ENCODE measurements at places on chromosomes 6 and 20. TPM values are rescaled to one million over a fixed set of nuclear protein-coding genes. Genes with fewer than 3 reads are reported as not detected.

GRCh38 chr6:29967379-29968010 is 25.2 kb downstream of the HLA-A start:
- no peak for DNase-seq
- peak overlapping the region; percentile 95 for H3K27ac ChIP-seq

DNA sequence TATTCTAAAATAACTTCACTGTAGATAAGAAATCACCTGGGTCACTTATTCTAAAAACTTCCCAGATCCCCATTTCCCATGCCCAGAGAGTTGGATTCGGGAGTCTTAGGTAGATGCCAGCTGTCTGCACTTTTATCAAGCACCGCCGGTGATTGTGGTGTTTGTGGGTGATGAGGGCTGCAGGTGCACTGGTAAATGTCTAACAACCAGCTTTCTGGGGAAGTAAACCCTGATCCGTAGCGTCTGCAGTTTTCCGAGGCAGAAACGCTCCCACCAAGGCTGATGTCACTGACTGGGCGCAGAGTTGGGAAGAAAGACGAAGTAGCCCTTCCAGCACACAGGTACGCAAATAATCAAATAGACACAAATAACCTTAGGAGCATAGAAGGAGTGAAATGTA is 152.2 kb upstream of the KCNG1 start:
- H3K36me3 ChIP-seq = no peaks in the 10 kb centered on the region
- DNase-seq = no peak
- H3K4me3 ChIP-seq = no peak overlapping the region
- peaks cover 46% of the 10 kb centered on the region for H3K27me3 ChIP-seq
- no peaks in the 10 kb centered on the region for H3K4me1 ChIP-seq
- no peak overlapping the region for H3K27ac ChIP-seq

DNA sequence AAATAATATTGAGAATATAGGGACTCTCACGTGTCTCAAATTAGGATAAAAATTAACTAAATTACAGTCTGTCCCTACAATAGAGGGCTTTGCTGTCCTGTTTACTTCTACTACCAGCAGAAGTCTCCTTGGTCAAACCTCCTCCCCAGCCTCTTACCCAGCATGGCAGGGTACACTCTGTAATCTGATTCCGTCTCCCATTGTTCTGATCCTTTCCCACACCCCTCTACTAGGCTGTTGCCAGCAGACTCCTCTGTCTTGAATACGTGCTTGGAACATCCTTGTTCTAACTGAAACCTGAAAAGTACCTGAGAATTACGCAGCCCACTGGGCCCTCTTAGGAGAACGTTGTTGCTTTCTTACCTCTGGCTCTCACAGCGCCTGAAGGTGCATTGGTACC is 112.2 kb upstream of the PREP start:
- H3K36me3 ChIP-seq = no peaks in the 10 kb centered on the region
- peaks cover 5% of the 10 kb centered on the region for H3K27me3 ChIP-seq

GRCh38 chr20:17617212-17617867 is 47.5 kb downstream of the DSTN start:
- no peaks in the 10 kb centered on the region for H3K27me3 ChIP-seq
- peaks cover 37% of the 10 kb centered on the region for H3K4me1 ChIP-seq
- no peak overlapping the region for H3K27ac ChIP-seq

The TMEM200A gene
- total RNA-seq = 11.2 TPM

The ARHGAP18 gene
- 12.8 TPM for total RNA-seq

DNA sequence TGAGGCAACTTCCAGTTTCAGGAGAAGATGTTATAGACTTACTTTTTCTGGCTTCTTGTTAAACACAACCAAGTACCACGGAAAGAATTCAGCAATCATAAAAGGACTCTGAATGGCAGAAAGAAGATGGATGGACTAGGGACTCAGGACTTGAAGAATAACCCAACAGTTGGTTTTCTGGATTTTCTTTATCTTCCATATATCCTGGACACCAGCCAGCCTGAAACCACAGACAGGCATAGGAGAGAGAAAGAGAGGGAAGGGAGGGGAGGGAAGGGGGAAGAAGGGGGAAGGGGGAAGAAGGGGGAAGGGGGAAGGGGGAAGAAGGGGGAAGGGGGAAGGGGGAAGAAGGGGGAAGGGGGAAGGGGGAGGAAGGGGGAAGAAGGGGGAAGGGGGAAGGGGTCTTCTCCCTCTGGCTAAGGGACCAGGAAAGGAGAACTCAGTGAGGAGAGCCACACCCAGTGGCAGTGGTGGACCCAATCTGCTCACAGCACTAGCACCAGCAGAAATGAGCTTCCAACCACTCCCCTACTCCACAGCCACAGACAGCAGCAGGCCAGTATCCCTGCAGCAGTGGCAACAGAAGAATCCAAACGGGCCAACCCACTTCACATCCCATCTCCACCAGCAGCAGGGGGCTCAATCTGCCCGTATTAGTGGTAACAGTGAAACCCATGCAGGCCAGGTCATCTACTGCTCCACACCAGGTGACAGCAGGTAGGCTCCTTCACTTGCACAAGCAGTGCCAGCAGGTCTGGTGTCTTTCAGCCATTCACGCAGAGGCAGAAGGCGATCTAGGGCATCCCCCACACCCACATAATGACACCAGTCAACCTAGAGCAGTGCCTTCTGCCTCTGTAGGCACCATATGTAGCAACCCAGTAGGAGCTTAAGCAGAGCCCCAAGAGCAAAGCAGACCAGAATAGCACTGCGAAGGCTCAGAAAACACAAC is 78.6 kb downstream of the TRMT6 start:
- no peak overlapping the region for H3K4me3 ChIP-seq
- no peaks in the 10 kb centered on the region for H3K4me1 ChIP-seq
- no peak overlapping the region for H3K27ac ChIP-seq
- no peak for DNase-seq

- H3K4me3 ChIP-seq = no peak overlapping the region
- no peaks in the 10 kb centered on the region for H3K36me3 ChIP-seq
- no peaks in the 10 kb centered on the region for H3K27me3 ChIP-seq
- no peak overlapping the region for H3K27ac ChIP-seq
Observed at GRCh38 chr20:59765599-59766177, 161.3 kb downstream of the PHACTR3 start.

The NTSR1 gene
- 0.11 TPM for total RNA-seq

Measured in osteocyte (in vitro differentiated cells).